ENCODE measurements at places on chromosomes 13 and 19.

DNA sequence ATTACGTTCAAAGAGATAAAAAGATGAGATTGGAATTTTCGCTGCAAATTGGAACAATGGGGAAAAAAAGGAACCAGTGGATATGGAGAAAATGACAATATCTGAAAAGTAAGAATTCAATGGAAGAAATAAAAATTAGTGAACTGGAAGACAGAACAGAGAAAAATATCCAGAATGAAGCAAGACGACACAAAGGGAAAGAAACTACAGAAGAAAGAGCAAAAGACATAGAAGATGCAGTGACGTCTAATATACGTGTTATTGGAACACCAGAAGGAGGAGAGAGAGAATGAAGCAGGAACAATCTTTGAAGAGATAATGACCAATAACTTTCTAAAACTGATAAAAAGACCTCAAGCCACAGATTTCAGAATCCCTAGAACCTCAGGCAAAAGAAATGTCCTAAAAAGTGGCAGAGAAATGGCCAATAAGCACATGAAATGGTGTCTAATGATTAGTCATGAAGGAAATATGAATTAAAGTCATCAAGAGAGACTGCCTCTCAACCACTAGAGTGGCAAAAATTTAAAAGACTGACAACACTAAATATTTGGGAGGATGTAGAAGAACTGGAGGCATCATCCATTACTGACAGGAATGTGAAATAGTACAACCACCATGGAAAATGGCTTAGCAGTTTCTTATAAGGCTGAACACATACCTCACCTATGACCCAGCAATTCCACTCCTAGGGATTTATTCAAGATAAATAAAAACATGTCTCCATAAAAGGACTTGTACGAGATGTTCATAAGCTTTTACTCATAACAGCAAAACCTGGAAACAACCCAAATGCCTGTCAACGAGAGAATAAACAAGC lies 56.5 kb downstream of the GADD45B start:
- DNase-seq: no peak

- DNase-seq: no peak
Measured at GRCh38 chr19:46975011-46975924, 44.4 kb upstream of the NPAS1 start.

DNA sequence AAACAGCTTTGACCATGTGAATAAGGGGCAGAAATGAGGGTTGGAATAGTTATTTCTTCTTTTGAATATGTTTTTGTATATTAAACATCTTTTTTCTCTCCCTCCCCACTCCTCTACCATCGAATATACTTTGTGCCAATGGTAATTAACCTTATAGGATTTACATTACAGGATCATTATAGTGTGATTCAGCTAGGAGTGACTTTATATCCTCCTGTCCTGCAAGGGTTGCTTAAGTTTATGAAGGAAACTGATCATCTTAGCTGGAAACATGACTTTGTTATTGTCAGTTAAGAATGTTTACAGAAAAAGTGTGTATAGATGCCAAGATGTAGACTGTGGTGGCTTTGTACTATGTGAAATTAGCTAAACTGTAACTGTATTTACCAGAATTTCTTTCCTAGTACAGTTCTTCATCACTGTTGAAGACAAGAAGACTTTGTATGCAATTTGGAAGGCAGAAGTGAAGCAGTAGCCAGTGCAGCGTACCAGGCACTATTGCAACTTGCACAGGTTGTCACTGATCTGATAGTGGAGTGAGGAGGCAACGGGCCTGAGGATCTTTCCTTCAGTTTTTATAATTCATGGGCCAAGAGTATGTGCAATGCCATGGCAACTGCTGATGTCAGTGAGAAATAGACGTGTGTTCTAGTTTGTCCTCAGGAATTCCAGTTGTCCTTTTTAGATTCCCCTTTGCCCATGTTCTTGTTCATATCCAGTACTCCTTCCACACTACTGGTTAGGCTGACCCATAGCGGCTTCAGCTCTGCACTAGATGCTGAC lies 8.2 kb upstream of the PAN3 start:
- DNase-seq: no peak

- DNase-seq: no peak
Measured at GRCh38 chr19:29098863-29099481, 114.0 kb downstream of the UQCRFS1 start.

DNA sequence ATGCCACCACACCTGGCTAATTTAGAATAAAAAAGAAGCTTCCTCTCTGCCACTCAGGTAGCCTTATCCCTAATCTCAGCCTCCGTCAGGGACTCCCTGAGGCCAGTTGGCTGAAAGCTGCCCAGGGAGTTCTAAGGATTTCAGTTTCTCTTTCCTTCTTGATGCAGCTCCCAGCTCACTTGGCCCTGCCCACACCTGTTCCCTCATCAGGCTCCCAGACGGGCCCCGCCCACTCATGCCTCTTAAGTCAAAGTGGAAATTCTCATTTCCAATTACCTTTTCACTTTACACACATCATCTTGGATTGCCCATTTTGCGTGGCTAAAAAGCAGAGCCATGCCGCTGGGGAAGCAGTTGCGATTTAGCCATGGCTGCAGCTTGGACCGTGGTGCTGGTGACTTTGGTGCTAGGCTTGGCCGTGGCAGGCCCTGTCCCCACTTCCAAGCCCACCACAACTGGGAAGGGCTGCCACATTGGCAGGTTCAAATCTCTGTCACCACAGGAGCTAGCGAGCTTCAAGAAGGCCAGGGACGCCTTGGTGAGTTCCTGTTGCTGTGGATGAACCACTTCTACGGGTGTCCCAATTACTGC lies at the start of gene IFNL1:
IFNL1 (plus strand) TSS at position 353 of the 591 bp plus-strand sequence; CDS start at position 368, 15 bp downstream.
- no peak for DNase-seq

GRCh38 chr19:291006-291521 lies at the start of gene PLPP2:
Gene PLPP2 (minus strand): TSS chr19:291403. CDS start chr19:291336, 67 bp downstream.
- no peak for DNase-seq

- DNase-seq: no peak
Measured at GRCh38 chr13:100115693-100116254, 26.9 kb downstream of the PCCA start.

- DNase-seq: no peak
Measured at GRCh38 chr13:111116856-111117255, 1.7 kb downstream of the ARHGEF7 start.

- no peak for DNase-seq
Measured at GRCh38 chr13:43240278-43240677, 216.9 kb downstream of the DNAJC15 start.

GRCh38 chr19:35310811-35311465 lies 18.0 kb upstream of the CD22 start:
- no peak for DNase-seq

DNA sequence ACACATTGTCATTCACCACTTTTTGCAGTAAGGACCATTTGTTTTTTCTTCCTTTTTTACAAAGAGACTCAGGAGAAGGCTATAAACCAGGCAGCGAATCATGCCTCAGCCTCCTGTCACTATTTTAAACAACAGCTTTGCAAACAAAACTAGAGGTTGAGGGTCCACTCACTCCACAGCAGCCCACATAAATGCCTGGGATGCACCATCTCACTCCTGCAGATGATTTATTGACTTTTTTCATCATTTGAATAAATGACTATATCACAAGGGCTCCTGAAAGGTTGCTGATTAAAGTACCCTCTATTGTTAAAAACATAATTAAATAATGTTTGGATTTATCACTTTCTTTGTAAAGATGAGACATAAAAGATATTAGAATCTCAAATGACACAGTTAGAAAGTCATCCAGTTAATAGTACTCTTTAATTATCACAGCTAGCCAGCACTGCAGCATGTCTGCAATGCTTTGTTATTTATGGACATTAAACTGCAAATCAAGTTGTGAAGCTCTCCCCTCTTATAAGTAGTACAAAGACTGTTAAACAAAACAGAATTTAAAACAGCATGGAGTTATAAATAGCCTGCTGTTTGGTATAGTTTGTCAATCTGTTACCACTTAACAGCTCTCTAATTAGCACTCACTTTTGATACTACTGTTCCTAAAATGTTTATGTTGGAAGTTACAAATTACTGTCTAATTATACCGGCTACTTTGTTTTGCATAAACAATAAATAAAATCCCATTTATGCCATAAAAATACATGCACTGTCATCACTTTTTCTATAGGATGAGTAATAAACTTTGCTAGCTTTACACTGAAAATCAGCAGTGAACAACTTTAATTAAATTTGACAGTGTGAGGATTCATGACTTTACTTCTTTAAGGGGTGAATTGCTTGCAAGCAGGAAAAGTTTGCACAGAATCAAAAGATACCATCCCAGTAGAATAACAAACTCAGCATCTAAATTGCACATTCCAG lies 853.2 kb downstream of the UQCRFS1 start:
- no peak for DNase-seq

DNA sequence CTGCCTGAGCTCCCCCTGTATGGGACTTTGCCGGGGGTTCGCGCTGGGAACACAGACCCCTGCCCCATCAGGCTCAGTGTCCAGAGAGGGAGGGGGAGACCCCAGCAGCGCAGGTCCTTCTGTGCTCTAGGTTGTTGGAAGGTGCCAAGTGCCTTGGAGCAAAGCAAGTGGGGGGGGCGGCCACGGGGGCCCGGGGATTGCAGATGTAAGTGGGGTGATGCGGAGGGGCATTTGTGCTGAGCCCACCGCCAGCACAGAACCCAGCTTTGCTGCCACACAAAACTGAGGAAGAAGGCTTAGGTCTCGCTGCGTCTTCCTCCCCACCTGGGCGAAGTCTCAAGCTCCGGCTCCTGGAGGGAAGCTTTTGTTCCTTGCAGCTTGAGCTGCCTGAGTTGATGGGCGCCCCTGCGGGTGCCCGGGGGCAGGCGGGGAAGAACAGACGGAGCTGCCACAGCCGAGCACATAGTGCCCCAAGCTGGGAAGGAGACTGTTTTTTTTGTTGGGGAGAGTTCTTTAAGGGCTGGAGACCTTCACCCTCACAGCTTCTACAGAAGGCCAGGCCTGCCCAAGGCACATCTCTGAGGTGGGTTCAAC lies 1.5 kb upstream of the NTN5 start:
- DNase-seq: no peak

DNA sequence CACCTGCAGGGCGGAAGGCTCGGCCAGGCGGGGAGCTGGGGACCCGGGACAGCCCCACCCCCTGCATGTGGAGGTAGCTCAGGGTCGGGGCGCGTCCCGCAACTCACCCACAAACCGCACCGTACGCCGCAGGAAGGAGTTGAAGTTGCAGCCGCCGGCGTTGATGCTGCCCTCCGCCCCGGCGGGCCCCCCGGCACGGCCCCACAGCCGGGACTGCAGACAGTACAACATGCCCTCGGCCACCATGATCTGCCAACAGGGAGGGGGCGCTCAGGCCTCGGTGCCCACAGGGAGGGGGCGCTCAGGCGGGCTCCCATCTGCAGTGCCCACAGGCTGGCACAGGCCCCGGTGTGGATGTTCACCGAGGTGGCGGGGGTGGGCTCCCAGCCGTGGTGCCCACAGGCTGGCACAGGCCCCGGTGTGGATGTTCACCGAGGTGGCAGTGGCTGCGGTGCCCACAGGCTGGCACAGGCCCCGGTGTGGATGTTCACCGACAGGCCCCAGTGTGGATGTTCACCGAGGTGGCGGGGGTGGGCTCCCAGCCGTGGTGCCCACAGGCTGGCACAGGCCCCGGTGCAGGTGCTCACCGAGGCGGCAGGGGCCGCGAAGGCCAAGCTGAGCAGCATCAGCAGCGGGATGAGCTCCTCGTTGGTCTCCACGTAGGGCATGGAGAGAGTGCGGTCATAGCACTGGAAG lies 6.5 kb downstream of the PLPPR3 start:
- DNase-seq: no peak

DNA sequence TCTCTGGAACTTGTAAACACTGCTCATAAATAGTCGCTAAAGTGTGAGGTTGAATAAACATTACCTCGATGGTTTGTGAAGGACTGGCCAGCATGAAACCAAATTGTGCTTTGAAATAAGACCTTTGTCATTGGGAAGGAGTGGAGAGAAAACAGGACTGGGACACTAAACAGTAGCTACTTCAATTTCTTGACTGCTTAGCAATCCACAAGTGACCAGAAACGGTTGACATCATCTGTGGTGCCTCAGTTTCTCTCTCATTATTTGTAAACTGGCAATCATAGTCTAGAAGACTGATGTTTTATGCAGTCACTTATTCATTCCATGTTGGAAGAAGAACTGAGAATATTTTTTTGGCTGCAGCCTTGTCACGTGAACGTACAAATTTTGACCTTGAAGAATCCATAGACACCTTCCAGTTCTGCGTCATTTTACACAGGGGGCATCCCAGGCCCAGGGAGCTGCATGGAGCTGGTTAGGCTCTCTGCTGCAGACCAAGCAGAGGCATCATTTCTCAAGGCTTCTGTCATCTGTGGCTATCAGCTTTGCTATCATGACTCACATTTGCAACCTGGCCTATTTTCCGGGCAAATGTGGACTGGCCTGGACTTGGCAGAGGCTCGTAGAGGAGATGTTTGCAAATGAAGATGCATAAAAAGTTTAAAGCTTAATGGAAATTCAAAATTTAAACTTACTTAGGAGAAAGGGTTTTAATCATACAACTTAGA lies 391.8 kb downstream of the FGF9 start:
- DNase-seq: no peak

DNA sequence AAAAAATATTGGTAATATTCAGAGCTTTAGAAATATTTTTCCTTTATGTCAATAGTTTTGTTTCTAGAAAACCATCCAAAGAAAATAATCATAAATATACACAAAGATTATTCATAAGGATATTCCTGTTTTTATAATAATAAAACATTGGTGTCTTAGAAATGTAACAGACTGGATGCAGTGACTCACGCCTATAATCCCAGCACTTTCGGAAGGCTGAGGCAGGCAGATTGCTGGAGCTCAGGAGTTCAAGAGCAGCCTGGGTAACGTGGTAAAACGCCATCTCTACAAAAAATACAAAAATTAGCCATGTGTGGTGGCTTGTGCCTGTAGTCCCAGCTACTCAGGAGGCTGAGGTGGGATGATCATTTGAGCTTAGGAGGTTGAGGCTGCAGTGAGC lies 106.8 kb downstream of the DHRS12 start:
- DNase-seq: no peak

DNA sequence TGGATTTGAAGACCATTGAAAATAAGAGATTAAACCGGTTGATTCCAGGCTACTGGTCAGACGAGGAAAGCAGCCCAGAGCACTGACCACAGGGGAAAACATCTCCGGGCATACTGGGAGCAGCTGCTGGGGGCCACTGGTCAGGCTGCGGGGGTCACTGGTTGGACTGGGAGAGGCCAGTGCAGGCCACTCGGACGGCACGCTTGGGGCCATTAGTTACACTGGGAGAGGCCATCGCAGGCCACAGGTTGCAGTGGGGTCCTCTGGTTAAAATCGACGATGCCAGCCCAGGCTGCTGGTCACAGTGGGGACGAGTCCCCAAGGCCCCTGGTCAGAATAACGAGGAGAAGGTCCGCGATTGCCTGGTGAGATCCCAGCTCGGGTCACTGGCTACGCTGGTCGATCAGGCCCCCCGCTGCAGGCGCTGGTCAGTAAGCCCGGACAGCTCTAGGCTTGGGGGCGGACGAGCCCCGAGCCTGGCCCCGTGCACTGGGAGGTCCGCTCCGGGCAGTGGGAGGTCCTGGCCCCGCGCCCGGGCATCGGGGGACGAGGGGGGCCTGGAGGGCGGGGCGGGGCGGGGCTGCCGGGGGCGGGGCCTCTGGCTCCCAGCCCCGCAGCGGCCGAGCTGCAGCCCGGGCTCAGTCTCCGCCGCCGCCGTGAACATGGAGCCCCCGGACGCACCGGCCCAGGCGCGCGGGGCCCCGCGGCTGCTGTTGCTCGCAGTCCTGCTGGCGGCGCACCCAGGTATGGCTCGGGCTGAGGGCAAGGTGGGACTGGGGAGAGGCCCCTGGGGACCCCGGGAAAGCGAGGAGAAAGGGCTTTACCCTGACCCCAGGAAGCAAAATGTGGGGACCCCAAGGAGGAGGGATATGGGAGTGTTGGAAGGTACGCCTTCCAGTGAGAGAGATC lies at the start of gene BCAM:
BCAM (plus strand) TSS at position 641 of the 909 bp plus-strand sequence; CDS start at position 663, 22 bp downstream.
- DNase-seq: no peak

Data from activated CD4-positive, alpha-beta T cell treated with anti-CD3 and anti-CD28 coated beads for 24 hours (primary cell).